ENCODE measurements at places on chromosomes 5 and 9.

DNA sequence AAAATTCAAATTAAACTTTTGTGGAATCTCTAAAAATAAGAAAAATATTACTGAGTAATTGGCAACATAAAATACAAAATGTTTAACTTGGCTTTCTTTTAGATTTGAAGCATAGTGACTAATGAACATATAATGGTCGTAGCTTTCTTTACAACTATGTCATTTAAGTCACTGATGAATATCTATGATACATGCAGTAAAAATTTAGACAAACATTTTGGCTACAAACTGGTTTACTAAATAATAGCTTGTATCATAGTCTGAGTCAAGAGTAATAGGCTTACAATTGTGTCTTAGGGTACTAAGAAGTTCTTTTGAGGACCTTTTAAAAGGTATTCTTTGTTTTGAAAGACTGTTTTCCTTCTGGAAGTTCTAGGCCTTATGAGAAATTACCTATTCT is 2.0 kb upstream of the APC start:
- DNase-seq: peak; percentile 12

DNA sequence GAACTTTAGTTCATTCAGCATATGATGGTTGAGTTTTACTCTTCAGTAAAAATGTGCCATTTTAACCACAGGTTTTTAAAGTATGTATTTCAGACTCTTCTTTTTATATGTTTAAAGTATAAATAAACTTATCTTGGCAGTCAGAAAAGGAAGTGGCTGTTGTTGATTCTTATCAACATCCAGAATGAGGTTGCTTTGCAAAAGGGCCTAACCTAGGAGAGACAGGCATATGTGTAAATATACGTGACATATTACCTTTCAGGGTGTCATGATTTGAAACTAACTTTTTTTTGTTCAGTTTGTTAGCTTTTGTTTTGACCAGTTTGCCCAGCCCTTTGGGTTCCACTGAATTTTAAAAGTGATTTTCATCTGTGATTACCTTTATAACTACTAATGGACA is 7.4 kb downstream of the SMARCA2 start:
- no peak for DNase-seq

GRCh38 chr5:124136609-124137008 is 609.8 kb downstream of the ZNF608 start:
- no peak for DNase-seq

DNA sequence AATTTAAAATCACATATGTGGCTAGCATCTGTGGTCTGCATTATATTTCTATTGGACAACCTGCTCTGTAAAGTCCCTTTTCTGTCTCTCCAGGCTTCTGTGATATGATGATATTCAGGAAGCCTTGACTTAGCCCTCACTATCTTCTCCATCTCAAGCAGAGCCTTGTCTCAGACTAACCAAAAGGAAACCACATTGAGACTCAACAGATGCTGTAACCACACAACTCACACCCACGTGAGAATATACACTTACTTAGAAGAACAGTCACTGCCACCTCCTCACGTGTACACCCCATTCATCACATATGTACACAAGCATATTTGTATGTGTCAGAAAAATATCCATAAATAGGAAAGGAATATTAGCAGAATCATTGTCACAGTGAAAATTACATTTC is 33.6 kb downstream of the HTR4 start:
- DNase-seq: no peak

DNA sequence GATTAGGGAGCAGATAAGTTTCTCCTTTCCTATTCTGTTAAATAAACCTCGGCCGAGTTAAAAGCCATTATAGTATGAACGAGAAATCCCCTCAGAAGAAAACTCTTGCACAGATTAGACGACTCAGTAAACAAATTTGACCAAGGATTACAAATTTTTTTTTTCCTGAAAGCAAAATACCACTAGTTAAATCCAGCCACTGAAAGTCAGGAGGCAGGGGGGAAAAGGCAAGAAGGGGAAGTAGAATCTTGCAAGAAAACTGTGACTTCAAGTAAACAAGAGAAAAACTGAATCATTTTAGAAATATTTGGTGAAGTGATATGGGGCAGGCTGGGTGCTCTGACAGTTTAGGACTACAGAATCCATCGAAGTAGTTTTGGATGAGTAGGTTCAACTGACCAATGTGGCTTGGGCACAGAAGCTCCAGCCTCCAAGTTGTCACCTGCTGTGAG is 251.0 kb downstream of the DENND1A start:
- DNase-seq: peak; percentile 24

GRCh38 chr5:51582871-51583394 is 199.7 kb downstream of the ISL1 start:
- no peak for DNase-seq

DNA sequence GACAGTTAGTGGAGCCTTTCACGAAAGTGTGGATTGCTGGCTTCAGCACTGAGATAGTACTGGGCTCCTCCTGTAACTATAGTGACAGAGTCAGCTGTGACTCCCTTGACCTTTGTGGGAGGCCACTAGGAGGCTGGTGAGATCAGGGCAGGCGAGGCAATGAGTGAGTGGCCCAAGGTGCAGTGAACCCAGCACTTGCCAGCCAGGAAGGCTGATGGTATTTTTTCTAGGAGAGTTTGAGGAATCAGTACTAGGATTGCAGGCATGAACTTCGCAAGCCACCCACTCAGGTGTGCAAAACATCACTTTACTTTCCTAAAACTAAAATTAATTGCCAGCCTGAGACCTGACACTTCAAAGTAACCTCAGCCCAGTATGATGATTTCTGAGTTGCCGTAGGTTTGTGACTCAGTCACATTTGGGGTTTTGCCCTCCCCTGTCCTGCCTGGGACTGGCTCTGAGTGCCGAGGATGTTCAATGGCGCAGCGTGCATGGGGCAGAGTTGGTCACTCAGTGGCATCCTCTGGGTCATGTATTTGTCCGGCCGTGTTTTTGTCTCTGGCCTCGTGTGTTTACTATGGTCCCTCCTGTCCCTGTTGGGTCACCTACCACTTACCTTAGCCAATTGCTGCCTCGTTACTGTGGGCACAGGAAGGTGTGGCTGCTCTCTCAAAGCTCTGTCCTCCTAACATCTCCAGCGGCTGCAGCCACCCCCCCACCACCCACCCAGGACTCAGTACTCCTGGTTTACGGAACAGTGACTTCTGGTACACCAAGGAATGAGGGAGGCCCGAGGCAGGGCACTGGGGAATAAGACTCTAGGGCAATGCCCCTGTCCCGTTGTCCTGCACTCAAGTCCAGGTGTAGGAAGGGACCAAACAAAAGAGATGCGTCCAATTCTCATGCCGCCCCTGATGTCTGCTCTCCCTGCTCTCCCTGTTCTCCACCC is 67.2 kb downstream of the IL31RA start:
- no peak for DNase-seq

- peak; percentile 33 for DNase-seq
Observed at GRCh38 chr5:93587597-93588351, 4.8 kb downstream of the NR2F1 start.

DNA sequence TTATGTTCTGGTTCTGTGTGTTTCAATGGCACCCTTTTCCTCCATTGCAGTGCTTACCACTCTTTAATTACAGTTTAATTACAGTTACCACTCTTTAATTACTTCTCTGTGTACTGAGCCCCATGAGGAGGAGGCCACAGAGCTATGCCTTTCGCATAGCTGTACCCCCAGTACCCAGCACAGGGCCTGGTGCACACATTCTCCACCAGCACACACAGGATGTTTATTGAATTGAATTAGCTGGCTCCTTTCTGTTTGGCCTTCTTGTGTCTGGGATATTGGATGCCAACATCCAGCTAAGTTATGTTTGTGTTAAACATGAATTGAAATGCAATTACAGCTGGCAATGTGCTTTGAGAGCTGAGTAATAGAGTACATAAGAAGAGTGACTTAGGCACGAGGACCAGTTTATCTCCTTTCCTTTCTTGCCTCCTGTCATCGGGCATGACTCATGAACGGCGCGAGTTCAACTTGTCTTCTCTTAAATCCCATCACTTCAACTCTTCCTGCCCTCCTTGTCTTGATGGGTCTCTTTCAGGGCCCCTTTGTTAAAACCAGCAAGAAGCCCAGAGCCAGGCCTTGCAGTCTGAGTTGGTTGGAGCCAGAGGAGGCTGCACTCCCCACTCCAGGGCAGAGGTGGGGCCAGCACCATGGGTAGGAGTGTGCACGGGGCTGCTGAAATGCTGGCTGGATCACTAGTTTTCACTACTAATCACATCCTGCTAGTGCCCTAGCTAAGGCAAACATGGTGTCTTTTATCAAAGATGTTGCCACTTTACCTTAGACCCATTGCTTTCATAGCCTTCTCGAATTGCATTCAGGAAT is 37.4 kb downstream of the MVB12B start:
- DNase-seq: peak; percentile 36

GRCh38 chr5:6545036-6545693 is 87.7 kb downstream of the NSUN2 start:
- DNase-seq: no peak

DNA sequence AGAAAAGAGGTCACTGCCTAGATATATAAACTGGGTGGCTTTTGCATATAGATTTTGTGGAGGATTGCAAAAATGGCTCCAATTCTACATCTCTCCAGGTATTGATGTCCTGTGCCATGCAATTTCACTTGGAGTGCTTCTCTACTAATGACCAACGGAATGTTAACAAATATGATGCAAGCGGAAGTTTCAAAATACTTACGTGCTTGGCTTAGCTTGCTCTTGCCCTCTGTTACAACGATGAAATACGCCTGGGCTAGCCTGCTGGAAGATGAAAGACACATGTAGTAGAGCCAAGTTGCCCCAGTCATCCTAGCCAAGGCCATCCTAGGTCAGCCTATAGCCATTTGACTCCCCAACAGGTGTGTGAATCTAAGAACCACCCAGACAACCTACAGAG is 3.6 kb upstream of the POC5 start:
- DNase-seq: no peak

DNA sequence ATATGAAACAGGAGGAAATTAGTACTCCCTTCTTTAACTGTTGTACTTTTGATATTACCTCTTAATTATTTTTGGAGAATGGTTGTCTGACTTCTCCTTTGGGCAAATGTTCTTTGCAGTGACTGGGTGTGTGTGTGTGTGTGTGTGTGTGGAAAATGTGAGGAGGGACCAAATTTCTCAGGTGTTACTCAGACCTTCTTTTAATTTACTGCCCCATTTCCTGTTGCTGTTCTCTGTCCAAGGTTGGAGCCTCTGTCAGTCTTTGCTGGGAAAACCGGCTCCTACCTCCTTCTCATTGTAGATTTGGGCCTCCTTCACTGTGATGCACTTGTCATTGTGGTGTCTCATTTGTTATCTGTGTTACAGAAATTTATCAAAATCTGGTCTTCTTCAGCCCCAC is 68.4 kb downstream of the PBX3 start:
- DNase-seq: no peak

GRCh38 chr9:135517407-135517822 is 3.8 kb upstream of the LCN1 start:
- no peak for DNase-seq

DNA sequence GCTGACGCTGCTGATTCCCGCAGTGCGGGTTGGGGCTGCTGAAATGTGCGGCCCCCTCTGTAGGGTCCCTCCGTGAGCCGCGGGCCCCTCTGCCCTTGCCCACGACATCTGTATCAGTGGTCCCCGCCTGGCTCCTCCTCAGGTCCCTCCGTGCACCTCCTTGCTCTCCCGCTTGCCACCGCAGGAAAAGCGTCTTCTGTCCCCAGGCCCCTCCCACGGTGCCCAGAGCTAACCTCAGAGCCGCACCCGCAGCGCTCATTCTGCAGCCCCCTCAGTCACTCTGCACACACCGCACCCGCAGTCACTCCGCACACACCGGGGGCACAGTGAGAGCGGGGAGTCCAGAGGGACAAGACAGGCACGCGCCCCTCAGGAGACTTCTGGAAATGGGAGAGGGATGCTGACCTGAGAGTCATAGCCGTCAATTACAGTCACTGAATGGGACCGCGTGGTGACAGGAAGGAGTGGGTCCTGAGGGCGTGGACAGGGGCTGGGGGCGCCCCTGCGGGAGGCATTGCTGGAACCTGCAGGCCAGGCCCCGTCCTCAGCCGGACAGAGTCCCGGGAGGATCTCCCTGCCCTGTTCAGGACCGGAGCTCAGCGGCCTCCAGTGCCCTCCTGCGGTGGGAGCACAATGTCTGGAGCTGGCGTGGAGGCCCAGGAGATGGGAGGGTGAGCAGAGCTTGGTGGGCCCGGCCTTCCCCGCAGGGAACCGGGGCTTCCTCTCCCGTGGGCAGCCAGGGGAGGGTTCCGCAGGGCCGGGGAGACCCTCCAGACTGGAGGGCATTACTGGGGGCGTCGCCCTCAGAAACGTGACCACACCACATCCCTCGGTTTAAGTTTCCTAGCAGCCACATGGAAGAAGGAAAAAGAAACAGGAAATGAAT is 66.1 kb upstream of the CTSL start:
- DNase-seq: no peak

GRCh38 chr5:116508835-116509234 is 65.8 kb downstream of the SEMA6A start:
- DNase-seq: no peak

GRCh38 chr5:123485275-123485674 is 26.7 kb upstream of the CSNK1G3 start:
- DNase-seq: no peak

DNA sequence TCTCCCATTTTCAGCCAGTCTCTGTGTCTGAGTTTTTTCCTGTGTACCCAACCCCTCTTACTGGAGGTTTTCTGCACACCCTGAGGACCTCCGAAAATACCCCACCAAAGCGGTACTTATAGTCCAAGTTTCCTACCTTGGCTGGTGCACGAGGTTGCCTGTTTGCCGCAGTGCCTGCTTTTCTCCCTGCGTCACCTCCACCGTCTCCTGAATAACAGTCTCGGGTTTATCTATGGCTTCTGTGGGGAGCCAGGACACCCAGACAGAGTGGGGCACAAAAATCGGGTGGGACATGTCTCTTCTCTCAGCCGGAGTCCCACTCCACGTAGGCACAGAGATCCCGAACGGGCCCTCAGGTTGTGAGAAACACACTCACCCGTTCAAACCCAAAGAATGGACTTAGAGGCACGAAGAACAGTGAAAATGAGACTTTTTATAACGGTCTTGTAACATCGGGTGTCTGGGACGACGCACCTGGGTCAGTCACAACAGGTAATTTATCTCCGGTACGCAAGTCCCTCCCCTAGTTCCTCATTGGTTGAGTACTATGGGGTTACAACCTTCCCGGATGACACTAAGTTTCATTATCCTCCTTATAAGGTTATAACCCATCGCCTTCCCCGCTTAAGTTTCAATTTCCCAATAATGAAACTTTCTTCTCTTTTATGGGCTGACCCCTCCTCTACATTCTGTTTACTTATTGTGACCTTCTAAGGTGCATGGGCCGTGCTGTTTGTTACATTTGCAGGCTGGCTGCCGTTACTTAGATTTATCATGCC is 970.2 kb upstream of the COX7C start:
- no peak for DNase-seq

GRCh38 chr5:112737070-112737462 is 619 bp upstream of the APC start:
- no peak for DNase-seq

DNA sequence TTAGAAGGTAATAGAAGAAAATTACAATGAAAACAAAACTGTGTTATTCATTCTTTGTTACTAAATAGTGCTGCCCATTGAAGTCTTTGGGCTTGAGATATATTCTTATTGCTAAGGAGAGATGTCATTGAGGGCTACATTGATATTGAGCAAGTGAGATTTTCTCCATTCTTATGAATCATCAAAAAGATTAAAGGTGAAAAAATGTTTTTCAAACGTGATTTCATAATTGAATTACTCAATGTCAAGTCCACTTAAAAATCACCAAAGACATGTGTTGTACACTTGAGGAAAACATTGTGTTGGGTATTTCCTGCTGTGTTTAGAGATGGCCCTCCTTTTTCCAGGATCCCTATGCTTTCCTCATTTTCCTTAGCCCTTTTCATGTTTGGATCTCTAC is 448.1 kb downstream of the NFIB start:
- no peak for DNase-seq

- DNase-seq: no peak
Observed at GRCh38 chr5:18745988-18746615, 1111.8 kb downstream of the TAF11L14 start.

Data from fibroblast of gingiva (primary cell).